ENCODE measurements at places on chromosomes 5 and 9. TPM values are rescaled to one million over a fixed set of nuclear protein-coding genes. Genes with fewer than 3 reads are reported as not detected.

- DNase-seq: no peak
Measured at GRCh38 chr5:149697001-149697400, 33.1 kb upstream of the PPARGC1B start.

DNA sequence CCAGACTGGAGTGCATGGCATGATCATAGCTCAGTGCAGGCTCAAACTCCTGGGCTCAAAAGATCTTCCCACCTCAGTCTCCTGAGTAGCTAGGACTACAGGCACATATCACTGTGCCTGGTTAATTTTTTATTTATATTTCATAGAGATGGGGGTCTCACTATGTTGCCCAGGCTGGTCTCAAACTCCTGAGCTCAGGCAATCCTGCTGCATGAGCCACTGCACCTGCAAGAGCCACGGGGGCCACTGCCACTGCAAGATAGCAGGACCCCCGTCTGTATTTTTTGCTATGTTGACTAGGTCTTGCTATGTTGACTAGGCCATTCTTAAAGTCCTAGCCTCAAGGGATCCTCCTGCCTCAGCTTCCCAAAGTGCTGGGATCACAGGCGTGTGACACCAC lies 6.5 kb downstream of the CYSTM1 start:
- DNase-seq: no peak

- no peak for DNase-seq
Measured at GRCh38 chr5:57696825-57697570, 214.4 kb upstream of the ACTBL2 start.

- DNase-seq: no peak
Measured at GRCh38 chr5:55033568-55033967, 9.5 kb downstream of the GZMK start.

DNA sequence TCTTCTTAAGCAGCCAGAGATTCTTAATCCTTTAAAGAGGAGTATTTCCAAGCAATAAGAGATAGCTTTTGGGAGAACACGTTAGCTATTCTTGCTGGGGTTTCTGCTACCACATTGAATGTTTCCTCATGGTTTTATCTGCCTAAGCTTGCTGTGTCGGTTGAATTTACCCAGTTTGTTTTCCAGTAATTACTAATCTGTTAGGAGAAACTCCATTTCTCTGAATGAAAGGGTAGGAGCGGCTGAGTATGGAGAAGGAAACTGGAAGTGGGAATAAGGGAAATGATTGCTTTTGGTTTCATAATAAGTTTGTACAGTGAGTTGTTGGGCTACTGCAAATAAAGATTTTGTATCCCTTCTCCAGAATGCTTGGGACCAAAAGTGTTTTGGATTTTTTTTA lies 1.2 kb downstream of the JAK2 start:
- DNase-seq: no peak

- no peak for DNase-seq
Measured at GRCh38 chr5:60436518-60436917, 263.4 kb downstream of the DEPDC1B start.

- DNase-seq: no peak
Measured at GRCh38 chr9:18173923-18174322, 300.0 kb upstream of the ADAMTSL1 start.

DNA sequence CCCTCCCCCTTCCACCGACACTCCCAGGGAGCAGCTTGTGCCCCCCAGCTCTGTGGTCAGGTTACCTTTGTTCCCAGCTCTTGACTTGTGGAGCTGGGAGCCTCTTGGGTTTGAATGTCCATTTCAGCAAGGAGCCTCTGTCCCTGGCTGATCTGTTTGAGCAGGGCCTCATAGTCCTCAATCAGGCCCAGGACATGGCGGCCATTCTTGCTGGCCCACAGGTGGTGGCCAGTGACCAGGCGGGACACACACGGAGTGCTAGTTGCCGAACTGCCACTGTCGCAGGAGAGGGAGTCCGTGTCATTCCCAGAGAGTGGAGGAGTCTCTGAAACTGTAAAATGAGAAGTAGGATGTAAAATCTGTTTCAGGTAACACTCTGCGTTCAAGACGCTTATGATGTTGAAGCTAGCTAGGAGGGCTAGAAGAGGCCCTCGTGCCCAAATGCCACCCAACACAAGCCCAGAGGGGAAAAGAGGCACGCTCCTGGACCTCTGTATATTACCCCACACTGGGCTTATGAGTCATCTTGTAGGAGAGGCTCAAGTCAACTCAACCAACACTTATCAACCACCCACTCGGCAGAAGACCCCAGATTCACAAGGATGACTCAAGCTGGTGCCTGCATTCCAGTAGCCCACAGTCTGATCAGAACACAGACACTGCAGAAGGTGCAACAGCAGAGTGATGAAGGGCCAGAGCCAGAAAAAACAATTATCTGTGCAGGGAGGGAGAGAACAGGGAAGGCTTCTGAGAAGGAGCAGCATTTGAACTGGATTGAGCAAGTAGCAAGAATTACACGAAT lies 177.0 kb downstream of the CDK5RAP2 start:
- no peak for DNase-seq

DNA sequence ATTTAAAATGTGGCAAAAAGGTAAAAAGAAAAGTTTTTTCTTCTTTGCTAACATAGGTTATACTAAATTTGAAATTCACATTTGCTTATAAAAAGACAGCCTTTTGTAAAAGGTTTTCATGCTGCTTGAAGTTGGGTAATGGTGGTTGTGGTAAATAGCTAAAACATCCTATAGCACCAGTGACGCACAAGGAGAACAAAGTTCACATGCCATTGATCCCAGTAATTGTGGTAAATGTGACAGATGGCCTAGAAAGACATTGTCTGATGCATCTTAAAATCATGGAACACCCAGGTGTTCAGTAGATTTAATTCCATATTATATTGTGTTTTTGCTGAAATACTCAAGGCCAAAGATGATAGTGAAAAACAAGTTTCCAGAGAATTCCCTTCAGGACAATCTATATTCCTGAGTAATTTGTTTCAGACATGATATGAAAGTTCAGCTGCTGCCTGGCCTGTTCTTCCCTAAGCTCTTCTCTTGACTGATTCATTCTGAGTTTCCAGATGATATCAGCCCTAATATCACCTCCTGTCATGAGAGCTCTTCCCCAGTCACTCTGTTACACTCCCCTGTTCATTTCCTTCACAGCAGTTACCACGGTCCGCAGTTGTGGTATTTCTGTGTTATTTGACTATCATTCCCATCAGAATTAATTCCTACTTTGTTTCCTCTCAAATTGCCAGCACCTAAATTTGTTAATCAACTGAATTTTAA lies 4.6 kb upstream of the FBXL17 start:
- no peak for DNase-seq

- no peak for DNase-seq
Measured at GRCh38 chr9:22002038-22002437, 7.1 kb downstream of the CDKN2B start.

GRCh38 chr5:91150636-91151035 lies 232.5 kb downstream of the ARRDC3 start:
- no peak for DNase-seq

DNA sequence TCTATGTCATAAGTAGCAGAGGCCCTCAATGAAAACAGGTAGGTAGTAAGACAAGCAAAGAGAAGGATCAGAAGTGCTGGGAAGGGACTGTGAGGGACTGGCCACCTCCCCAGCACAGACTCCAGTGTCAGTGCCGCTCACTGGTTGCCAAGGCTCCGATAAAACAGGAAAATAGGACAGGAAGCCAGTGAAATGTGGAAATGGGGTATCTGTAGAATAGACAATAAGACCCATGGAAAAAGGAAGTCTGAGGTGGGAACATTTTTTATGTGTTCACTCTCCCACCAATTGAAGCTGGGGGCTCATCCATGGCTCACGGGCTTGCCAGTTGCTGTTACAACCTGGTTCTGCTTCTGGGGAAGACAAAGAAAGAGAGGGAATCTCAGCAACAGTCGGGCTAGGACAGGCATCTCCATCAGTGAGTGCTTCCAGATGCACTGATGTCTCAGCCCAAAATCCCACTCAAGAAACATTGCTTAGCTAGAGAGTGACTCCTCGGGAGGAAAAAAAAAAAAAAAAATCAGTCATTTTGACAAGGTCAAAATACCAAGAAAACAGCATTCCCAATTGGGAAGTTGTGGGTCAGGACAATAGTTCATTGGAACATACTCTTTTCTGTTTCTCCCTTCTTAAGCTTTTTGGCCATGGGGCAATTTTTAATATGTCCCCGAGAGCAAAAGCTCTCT lies 27.6 kb upstream of the NFIB start:
- no peak for DNase-seq

GRCh38 chr9:29297592-29297991 lies 1724.3 kb upstream of the C9orf72 start:
- no peak for DNase-seq

GRCh38 chr9:137252555-137253506 lies 1.7 kb downstream of the STPG3 start:
- DNase-seq: no peak

GRCh38 chr9:71663931-71664459 lies 104.3 kb downstream of the CEMIP2 start:
- DNase-seq: no peak

DNA sequence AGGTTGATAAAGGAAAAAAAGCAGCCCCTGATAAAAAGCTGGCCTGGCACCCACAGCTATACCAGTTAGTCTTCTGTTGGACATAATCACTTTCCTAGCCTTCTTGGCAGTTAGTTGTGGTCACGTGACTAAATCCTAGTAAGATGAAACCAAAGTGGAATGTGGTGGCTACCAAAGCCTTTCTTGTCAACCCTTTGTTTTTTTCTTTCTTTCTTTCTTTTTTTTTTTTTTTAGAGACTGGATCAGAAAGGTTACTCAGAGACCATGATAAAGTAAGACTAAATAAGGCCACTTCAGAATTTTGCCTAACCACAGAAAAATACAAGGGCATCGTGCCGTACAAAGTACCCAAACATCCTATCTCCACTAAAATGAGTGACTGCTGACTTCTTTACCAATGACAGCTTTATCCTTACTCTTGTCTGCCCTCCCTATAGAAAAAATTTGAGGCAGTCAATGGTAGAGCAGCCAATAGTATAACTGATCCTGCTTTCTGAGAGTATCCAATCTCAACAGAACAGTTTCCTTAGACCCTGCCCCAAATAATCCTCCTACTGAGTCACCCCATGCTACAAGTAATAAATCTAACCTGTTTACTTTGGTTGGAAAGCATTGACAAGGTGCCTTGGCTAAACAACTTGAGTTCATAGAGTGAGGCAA lies 14.2 kb upstream of the KIF27 start:
- DNase-seq: peak; percentile 33

GRCh38 chr9:2234371-2234893 lies 219.3 kb downstream of the SMARCA2 start:
- peak; percentile 22 for DNase-seq

GRCh38 chr9:13351778-13352386 lies 72.4 kb upstream of the MPDZ start:
- no peak for DNase-seq

- no peak for DNase-seq
Measured at GRCh38 chr5:143229426-143229895, 174.0 kb downstream of the NR3C1 start.

DNA sequence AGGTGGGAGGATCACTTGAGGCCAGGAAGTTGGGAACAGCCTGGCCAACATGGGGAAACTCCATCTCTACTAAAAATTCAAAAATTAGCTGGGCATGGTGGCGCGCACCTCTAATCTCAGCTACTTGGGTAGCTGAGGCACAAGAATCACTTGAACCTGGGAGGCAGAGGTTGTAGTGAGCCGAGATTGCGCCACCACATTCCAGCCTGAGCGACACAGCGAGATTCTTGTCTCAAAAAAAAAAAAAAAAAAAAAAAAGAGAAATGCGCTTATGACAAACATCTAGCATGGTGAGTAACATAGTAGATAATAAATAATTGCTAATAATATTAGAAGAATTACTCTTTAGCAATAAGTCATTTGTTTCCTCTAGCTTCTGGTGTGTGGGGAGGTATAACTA lies 25.9 kb downstream of the RUSC2 start:
- DNase-seq: no peak

GRCh38 chr9:127158786-127159324 lies 36.4 kb upstream of the ANGPTL2 start:
- DNase-seq: no peak

- peak; percentile 61 for DNase-seq
Measured at GRCh38 chr9:89597711-89598362, 7.0 kb upstream of the GADD45G start.

GRCh38 chr5:52041842-52042241 lies 658.6 kb downstream of the ISL1 start:
- no peak for DNase-seq

- no peak for DNase-seq
Measured at GRCh38 chr5:169970911-169971765, 9.2 kb downstream of the INSYN2B start.

GRCh38 chr9:131167146-131167692 lies 41.8 kb downstream of the NUP214 start:
- DNase-seq: no peak

Gene MRPS30
- 98.0 TPM for total RNA-seq

Gene SLC34A1
- total RNA-seq: not detected

Gene HIGD2A
- 154 TPM for total RNA-seq

Gene MLANA
- not detected for total RNA-seq

Gene FAM221B
- total RNA-seq: not detected

Gene LIFR
- total RNA-seq: 259 TPM

Gene ZNF366
- 1.3 TPM for total RNA-seq

Gene SPINK13
- total RNA-seq: not detected

Gene EIF4EBP3
- 16.2 TPM for total RNA-seq

Gene CDKN2B-AS1
- not detected for total RNA-seq

Gene CBY3
- not detected for total RNA-seq

Gene CDX1
- total RNA-seq: not detected

Gene SKP2
- total RNA-seq: 8.4 TPM

Gene NRG2
- 1.1 TPM for total RNA-seq

Gene PLAC8L1
- total RNA-seq: not detected

All from thyroid gland (tissue), 4 donors.